ENCODE measurements at places on chromosomes 1 and 21. TPM values are rescaled to one million over a fixed set of nuclear protein-coding genes. Genes with fewer than 3 reads are reported as not detected.

Gene TMPRSS15
- total RNA-seq: 0.58 TPM

Gene ETV3L
- not detected for total RNA-seq

Gene C21orf91
- total RNA-seq: 40.5 TPM

Gene DNAJC6
- 0.93 TPM for total RNA-seq

Gene CRNN
- not detected for total RNA-seq

Gene TSACC
- 3.0 TPM for total RNA-seq

Gene SRGAP2B
- 41.7 TPM for total RNA-seq

Gene OR2AK2
- total RNA-seq: not detected

Gene HSD11B1
- total RNA-seq: not detected

Gene HENMT1
- total RNA-seq: not detected

Gene AJAP1
- not detected for total RNA-seq

Gene TPM3
- total RNA-seq: 706 TPM
